ENCODE measurements at places on chromosomes 6 and 20.

GRCh38 chr6:162712694-162713093, 14.9 kb downstream of the PRKN start:
- no peak for DNase-seq

DNA sequence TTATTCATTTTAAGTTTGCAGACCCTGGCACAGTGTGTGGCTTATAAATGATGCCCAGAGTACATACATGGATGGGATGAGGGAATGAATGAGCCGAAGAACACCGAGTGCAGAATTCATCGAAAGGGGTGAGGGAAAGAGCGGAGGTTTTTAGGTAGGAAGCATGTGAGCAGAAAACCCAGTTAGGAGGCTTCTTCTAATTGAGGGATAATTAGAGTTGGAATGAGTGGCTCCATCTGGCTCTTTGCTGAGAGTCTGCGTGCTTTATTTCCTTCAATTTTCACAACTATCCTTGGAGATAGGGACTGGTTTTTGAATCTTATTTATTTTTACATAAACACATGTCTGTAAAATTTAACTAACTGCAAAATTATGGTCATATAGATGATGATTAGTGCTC, 150.7 kb downstream of the DOK5 start:
- DNase-seq = no peak

- no peak for DNase-seq
Observed at GRCh38 chr6:35052694-35053565, 88.2 kb downstream of the TCP11 start.

DNA sequence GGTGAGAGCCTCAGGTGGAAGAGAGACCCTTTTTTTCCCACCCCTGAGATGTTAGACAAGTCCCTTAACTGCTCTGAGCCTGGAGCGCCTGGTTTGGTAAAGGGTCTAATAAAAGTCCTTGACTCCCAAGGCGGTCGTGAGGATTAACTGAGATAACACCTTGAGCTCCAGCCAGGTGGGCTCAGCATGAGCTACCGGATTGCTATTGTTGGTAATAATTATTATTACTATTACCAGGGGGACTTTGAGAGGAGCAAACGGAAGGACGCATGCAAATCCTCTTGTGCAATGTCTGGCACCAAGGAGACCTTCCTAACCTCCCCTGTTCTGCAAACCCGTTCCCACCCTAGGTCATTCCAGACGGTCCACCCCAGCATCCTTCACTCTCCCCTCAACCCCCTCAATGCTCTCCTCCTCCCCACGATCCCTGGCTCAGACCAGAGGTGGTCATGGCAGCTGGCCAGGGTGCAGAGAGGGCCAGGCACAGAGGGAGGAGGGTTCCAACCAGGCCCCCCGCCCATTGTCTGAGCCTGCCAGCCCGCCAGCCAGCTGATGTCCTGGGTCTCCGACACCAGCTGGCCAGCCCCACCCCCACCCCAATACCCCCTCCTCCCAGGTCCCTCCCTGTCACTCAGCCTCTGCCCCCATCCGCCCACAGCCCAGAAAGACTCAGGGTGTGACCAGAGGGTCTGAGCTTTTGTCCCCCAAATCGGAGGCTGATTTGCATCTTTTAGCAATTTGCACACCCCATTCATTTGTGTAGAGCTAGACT, 14.3 kb upstream of the CBFA2T2 start:
- no peak for DNase-seq

DNA sequence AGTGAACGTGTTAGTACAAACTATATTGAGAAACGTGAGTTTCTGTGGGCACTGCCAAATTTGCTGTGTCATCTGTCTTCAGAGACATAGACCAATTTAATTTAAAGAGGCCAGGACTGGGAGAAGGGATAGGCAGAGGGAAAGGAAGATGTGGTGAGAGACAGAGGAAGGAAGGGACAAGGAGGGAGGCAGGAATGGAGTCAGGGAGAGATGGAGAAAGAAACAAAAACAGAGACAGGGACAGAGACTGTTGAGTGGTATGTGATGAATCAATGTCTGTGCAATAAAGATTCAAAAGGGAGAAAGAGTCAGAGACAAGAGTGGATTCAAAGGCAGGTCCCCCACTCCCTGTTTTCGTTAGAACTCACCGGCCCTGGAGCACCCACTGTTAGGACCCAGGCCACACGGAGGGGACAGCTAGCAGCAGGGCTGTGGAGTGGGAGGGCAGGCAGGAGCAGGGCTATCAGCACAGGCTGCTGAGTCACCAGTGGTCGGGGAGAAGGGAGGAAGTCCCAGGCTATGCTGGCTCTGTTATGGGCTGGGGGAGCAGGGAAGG, 51.6 kb upstream of the CHD6 start:
- no peak for DNase-seq

GRCh38 chr20:39773380-39774000, 811.3 kb downstream of the DHX35 start:
- DNase-seq = no peak

- DNase-seq = no peak
Observed at GRCh38 chr6:23073821-23074220, 504.5 kb downstream of the HDGFL1 start.

DNA sequence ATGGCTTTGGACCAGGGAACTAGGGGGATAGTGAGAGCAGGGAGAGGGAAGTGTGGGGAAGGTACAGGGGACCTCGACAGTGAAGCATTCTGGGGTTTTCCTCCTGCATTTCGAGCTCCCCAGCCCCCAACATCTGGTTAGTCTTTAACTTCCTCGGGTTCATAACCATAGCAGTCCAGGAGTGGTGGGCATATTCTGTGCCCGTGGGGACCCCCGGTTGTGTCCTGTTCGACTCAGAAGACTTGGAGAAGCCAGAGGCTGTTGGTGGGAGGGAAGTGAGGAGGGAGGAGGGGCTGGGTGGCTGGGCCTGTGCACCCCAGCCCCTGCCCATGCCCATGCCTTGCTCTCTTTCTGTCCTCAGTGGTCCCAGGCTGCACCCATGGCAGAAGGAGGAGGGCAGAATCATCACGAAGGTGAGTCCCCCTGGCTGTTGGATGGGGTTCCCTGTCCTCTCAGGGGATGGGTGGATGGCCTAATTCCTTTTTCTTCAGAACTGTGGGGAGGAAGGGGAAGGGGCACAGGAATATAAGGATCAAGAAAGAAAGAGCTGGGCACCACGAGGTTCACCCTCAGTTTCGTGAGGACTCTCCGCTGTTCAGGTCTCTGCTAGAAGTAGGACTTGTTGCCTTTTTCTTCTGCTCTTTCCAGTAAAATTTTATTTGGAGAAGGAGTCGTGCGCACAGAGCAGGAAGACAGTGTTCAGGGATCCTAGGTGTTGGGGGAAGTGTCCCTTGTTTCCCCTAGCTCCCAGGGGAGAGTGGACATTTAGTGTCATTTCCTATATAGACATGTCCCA, 4.2 kb downstream of the VEGFA start:
- no peak for DNase-seq

GRCh38 chr6:65116326-65116725, 590.7 kb downstream of the EYS start:
- DNase-seq = no peak

DNA sequence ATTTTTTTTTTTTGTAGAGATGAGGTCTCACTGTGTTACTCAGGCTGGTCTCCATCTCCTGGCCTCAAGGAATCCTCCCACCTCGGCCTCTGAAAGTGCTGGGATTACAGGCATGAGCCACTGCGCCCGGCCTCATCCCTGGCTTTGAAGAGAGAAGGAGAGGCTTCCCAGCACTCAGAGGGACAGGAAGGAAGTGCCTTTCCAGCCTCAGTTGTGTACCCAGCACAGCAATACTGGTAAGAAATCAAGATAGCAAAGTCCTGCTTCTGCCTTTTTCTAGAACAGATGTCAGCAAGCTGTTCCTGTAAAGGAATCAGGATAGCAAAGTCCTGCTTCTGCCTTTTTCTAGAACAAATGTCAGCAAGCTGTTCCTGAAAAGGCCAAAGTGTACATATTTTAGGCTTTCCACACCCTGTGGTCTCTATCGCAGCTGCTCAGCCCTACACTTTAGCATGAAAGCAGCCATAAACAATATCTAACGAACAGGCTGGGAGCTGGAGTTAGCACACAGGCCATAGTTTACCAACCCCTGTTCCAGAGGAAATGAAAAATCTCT, 6.3 kb upstream of the PLTP start:
- DNase-seq = no peak

DNA sequence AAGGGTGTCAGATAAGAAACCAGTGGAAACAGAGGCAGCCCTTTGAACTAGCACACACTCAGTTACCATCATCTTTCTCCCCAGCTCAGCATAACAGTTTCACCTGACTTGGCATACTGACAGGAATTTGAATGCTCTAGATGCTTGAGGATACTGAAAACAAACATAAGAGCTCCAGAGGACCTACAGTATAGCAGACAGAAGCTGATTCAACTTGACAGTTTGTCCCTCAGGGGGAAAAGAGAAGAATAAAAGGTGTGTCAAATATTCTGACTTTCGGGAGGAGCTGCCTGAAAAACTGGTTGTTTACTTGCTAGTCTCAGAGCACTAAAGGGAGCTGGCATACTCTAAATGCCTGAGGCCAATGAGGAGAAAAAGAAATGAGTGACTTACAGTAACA, 35.1 kb downstream of the EYS start:
- DNase-seq = no peak

DNA sequence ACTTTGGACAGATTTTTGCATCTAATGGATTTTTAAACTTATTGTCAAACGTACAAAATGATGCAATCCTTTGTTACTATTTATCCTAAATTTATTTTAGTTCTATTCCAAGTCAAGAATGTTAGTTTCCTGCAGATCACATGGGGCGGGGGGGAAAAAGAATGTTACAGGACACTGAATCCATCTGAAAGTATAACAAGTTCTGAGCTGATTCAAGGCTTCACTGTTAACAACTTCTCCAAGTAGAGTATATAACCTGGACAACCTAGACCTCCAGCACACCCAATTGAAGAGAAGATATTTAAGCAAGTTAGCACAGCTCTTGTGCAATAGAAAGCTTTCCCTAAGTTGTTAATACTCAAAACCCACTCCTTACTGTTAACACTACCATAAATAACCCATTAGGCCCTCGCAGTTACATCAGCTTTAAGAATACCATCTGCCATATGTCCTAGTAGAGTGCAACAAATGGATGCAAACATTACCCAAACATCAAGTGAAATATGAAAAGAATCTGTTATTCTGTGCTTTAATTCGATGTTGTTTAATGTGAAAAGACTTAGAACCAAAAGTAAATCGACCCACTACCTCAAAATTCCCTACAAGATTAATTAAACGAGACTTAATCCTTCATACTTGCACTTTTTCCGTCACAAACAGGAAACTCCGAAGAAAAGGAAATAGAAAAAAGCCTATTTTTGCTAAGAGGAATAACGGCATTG, 1.3 kb downstream of the SEC63 start:
- peak; percentile 13 for DNase-seq

- no peak for DNase-seq
Observed at GRCh38 chr20:48107560-48107959, 322.3 kb upstream of the SULF2 start.

DNA sequence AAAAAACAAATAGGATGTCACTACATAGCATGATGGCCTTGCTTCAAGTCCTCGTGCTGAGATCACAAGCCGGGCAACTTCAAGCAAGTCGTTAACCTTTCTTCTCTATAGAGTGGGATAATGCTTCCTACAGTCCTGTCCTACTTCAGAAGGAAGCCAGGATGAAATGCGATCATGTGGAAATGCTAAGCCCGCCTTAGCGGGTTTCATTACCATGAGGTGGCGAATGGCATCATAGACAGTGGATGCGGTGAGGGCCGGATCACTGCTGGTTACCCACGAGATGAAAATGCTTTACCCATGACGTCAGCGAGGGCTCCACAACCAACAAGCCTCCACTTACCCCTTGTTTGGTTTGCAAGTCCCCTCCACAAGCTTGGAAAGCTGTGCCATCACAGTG, 206.4 kb downstream of the TBXT start:
- no peak for DNase-seq

DNA sequence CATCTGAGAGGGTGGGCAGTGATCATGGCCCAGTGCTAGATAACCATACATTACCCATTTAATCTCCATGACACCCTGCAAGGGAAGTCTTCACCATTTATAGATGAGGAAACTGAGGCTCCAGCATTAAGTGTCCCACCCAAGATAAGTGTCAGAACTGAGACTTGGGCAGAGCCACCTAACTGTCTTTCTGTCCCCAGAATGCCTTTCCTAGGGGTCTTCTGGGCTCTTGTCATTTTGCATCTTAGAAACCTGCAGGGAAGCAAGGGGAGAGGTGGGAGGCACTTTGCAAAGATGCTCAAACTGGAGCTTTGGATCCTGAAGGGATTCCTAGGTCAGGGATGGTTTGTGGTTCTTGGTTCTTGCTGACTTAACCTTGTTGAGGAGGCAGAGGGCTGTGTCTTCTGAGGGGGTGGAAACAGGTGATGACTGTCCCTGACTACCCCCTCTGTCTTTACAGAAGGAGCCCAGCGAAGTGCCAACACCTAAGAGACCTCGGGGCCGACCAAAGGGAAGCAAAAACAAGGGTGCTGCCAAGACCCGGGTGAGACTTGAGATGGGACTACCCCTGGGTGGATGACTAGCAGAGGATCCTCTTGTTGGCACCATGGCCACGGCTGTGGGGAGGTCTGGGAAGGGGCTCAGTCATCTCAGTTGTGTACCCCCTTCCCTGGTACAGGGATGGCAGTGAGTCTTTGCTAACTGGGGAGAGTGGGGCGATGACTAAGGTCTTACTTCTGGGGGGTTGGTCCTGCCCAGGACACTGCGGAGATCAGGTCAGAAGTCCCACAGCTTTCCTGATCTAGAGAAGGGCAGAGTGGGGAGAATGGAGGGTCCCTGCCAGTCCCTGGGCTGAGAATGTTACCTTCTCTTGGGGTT, 5.8 kb downstream of the HMGA1 start:
- no peak for DNase-seq

GRCh38 chr6:4895971-4896370, 107.9 kb downstream of the RPP40 start:
- DNase-seq = no peak

- DNase-seq = peak; percentile 60
Observed at GRCh38 chr6:53347250-53347920, 1.4 kb downstream of the ELOVL5 start.

GRCh38 chr6:148448369-148449012, 105.9 kb downstream of the SASH1 start:
- DNase-seq = peak; percentile 29

DNA sequence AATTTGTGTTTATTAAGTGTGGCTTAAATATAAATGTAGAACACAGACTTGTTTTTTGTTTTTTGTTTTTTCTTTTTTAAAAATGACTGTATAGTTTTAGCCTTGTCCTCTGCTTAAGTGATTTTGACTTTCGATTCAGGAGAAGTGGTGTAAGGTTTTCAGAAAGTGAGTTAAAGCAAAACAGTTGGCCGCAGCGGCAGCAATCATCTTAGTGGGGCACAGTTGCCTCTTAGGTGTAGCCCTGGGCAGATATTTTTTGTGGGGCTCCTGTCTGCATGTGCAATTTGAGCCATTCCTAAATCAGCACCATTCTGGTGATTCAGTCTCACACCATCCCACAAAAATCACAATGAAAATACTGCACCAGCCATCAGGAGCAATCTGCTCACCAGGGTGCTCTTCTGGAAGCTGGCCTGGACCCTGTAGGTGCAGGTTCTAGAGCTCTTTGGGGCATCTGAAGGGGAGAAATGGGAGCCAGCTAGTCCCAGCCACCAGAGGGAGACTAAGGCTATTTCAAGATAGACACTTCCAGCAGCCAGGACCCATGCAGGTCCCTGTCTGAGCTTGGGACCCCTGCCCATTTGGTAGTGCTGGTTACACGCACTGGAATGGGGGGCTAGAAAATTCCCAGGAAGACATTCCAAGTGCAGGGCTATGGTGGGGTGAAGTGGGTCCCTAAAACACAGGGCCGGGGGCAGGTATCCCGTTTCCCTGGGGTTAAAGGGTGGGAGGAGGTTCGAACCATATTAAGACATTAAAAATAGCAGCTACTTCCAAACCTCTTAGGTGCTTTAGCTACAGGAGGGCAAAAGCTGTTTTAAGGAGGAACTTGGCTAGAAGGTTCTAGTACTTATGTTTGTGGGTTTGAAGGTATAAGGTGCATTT, 156.6 kb downstream of the NFATC2 start:
- DNase-seq = peak; percentile 61
